ENCODE measurements at places on chromosomes 7 and 10.

- no peak for DNase-seq
Observed at GRCh38 chr10:34252111-34252510, 563.0 kb downstream of the PARD3 start.

DNA sequence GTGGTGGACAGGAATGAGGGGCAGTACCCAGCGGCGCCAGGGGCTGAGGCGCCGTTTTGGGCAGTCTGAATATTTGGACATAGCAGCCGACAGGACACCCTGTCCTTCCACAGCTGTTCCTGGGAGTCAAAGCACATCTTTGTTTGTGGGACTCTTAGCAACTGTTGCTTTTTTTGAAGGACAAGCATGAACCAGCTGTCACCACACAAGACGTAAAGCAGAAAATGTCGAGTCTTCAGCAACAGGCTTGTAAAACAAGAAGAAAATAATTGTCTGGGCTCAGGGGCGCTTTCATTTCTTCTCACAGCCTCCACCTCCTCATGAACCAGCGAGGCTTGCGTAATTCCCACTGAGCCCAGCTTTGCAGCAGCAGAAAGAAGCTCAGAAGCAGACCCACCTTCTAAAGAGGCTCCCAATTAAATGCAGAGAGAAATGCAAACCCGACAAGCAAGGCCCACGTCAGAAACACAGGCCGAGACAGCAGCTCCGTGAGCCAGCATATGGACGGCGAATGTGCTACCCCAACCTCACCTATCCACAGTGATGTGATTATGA, 68.9 kb upstream of the DNAAF5 start:
- DNase-seq = no peak

DNA sequence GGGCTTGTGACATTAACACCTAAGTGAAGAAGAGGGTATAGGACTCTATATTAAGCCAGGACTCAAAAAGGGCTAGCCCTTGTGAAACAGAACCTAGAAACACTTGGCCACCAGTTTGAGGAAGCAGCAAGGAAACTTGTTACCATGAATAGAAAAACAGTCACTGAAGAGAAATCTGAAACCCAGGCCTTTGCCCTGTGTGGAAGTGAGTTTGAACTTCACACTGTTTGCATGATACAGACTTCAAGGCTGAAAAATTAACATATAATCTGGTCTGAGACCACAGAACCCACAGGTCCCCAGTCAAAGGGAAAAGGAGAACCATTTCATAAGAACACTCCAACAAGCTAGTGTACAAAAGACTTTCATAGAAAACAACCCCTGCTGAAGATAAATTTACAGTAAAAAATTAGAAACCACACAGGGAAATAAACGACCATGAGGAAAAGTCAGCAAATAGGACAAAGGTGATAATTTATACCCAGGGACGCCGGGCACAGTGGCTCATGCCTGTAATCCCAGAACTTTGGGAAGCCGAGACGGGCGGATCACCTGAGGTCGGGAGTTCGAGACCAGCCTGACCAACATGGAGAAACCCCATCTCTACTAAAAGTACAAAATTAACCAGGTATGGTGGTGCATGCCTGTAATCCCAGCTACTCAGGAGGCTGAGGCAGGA, 76.1 kb downstream of the SKIDA1 start:
- DNase-seq = no peak

- no peak for DNase-seq
Observed at GRCh38 chr10:60707841-60708240, 70.4 kb upstream of the CDK1 start.

GRCh38 chr10:931326-932318, at the start of gene LARP4B:
Gene LARP4B, minus strand, starts transcription at chr10:931705. Its CDS starts 45,984 bp downstream, at chr10:885721.
- peak; percentile 89 for DNase-seq

GRCh38 chr10:128060341-128061250, 65.6 kb downstream of the MKI67 start:
- no peak for DNase-seq

DNA sequence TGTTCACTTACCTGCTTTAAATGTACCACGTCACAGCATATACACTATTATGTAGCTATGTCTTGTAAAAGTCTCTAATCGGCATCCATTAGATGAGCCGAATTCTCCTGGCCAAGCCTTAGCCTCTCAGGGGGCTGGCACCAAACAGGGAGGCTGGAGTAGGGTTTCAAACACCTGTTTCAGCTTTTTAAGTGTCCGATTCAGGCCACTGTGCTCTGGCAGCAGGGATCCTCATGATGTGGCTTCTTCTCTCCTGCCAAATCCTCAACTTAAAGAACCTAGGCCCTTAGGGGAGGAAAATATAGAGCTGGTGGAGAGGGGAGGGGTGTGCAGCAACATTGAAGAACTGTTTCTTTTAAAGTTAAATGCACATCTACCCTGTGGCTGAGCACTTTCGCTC, 68.5 kb upstream of the NFKB2 start:
- DNase-seq = no peak

Data from activated T-cell treated with anti-CD3 and anti-CD28 coated beads for 1 hour (primary cell).